Hepatocyte (in vitro differentiated cells): ENCODE measurements at places on chromosomes 1 and 21. TPM values are rescaled to one million over a fixed set of nuclear protein-coding genes. Genes with fewer than 3 reads are reported as not detected.

The GALE gene
- 114 and 117 TPM in 2 replicates for polyA plus RNA-seq

The USH2A gene
- polyA plus RNA-seq: not detected in 2 replicates

The LRRC42 gene
- 58.2 and 62.7 TPM in 2 replicates for polyA plus RNA-seq

The FMO3 gene
- polyA plus RNA-seq: 0.49 and 0.52 TPM in 2 replicates

The DNAJC28 gene
- 1.2 and 2.0 TPM in 2 replicates for polyA plus RNA-seq

The NECTIN4 gene
- 8.5 and 12.7 TPM in 2 replicates for polyA plus RNA-seq

The ARTN gene
- 2.1 and 3.2 TPM in 2 replicates for polyA plus RNA-seq

The ZNF672 gene
- polyA plus RNA-seq: 30.7 and 34.7 TPM in 2 replicates

The COL6A1 gene
- polyA plus RNA-seq: 592 and 616 TPM in 2 replicates

The GJB3 gene
- polyA plus RNA-seq: 2.0 and 8.4 TPM in 2 replicates

The SMCP gene
- not detected in 2 replicates for polyA plus RNA-seq

The PRELP gene
- 8.7 and 10.8 TPM in 2 replicates for polyA plus RNA-seq

The SH2D1B gene
- not detected in 2 replicates for polyA plus RNA-seq

The CHRNB2 gene
- polyA plus RNA-seq: 0.33 TPM in 1 of 2 replicates, not detected in the other

The SH2D2A gene
- 0.18 TPM in 1 of 2 replicates, not detected in the other for polyA plus RNA-seq

The IFFO2 gene
- polyA plus RNA-seq: 0.78 and 0.85 TPM in 2 replicates

The RIMKLA gene
- 0.66 and 2.3 TPM in 2 replicates for polyA plus RNA-seq

The C1QB gene
- polyA plus RNA-seq: 11.9 and 18.0 TPM in 2 replicates

The ZNF683 gene
- polyA plus RNA-seq: not detected in 2 replicates

The ASTN1 gene
- 0.50 TPM in 1 of 2 replicates, not detected in the other for polyA plus RNA-seq

The SPRR4 gene
- not detected in 2 replicates for polyA plus RNA-seq

The PALMD gene
- 12.3 and 14.0 TPM in 2 replicates for polyA plus RNA-seq

The SLC25A34 gene
- 0.71 and 0.77 TPM in 2 replicates for polyA plus RNA-seq

The ZNF697 gene
- polyA plus RNA-seq: 0.58 and 0.88 TPM in 2 replicates

The PROK1 gene
- polyA plus RNA-seq: 9.4 and 11.1 TPM in 2 replicates

The FAM163A gene
- polyA plus RNA-seq: 0.87 and 2.2 TPM in 2 replicates

The TRABD2B gene
- polyA plus RNA-seq: 2.3 and 4.9 TPM in 2 replicates

The CHD5 gene
- 0.18 TPM in 1 of 2 replicates, not detected in the other for polyA plus RNA-seq

The INSRR gene
- not detected in 2 replicates for polyA plus RNA-seq
